Liver (tissue), 10 donors: ENCODE measurements at places on chromosomes 16 and 17. TPM values are rescaled to one million over a fixed set of nuclear protein-coding genes. Genes with fewer than 3 reads are reported as not detected.

DNA sequence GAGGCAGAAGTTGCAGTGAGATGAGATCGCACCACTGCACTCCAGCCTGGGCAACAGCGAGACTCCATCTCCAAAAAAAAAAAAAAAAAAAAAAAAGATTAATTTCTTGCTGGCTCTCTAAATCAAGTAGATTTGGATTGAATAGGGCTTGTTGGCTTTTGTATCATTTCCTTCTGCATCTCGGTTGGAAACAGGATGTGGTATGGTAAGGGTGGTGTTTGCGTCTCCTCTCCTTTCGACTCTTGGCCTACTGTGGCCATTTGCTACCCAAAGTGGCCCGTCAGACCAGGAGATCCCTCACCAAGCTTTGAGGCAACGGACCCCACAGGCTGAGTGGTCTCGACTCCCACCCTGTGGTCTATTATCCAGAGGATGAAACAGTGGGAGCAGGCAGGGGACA, 168.0 kb upstream of the IRX3 start:
- H3K27ac ChIP-seq = no peak overlapping the region
- no peaks in the 10 kb centered on the region for H3K27me3 ChIP-seq
- peaks cover 7% of the 10 kb centered on the region for H3K4me1 ChIP-seq

DNA sequence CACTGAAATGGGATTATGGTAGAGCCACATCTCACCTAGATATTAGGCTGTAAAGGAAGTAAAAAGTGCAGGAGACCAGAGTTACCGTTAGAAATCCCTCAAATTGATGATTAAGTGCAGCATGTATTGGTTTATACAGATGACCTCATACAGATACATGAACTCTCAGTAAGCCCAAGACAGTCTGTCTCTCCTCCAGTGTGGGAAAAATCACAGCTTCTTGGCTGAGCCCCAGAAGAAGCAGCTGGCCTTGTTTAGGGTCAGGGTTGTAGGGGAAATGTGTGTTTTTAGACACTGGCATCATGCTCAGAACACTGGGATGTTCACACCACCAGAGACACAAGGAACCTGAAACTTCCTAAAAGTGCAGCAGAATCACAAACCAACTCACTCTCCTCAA, 135.9 kb downstream of the KATNIP start:
- no peaks in the 10 kb centered on the region for H3K4me1 ChIP-seq
- H3K27ac ChIP-seq = no peak overlapping the region
- H3K4me3 ChIP-seq = no peak overlapping the region
- H3K27me3 ChIP-seq = no peaks in the 10 kb centered on the region

Gene SPATA22
- total RNA-seq = 0.42 TPM

- no peak overlapping the region for H3K27ac ChIP-seq
- H3K4me1 ChIP-seq = peaks cover 14% of the 10 kb centered on the region
- no peak overlapping the region for H3K4me3 ChIP-seq
- peaks cover 23% of the 10 kb centered on the region for H3K36me3 ChIP-seq
- no peak for DNase-seq
Measured at GRCh38 chr16:549544-550263, 10.5 kb upstream of the PRR35 start.

DNA sequence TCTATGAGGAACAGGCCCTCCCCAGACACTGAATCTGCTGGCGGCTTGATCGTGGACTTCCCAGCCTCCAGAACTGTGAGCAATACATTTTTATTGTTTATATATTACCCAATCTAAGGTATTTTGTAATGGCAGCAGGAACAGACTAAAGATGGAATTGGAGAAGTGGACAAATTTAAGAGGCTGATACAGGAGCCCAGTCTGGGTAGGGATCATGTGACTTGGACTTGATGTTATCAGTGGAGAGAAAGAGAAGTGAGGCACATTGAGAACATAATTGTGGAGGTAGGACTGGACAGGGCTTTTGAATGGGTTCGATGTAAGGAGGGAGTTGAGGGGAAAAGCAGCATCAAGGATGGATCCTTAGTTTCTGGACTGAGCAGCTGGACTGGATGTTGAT, 93.8 kb downstream of the USP31 start:
- no peaks in the 10 kb centered on the region for H3K36me3 ChIP-seq
- H3K27ac ChIP-seq = no peak overlapping the region
- peaks cover 2% of the 10 kb centered on the region for H3K27me3 ChIP-seq
- H3K4me3 ChIP-seq = no peak overlapping the region

GRCh38 chr17:55405600-55405999, 16.0 kb downstream of the MMD start:
- no peak for DNase-seq
- no peaks in the 10 kb centered on the region for H3K27me3 ChIP-seq
- H3K36me3 ChIP-seq = peaks cover 7% of the 10 kb centered on the region
- no peak overlapping the region for H3K27ac ChIP-seq
- H3K4me1 ChIP-seq = peaks cover 21% of the 10 kb centered on the region

GRCh38 chr17:4900231-4901107, 1.1 kb downstream of the C17orf107 start:
- H3K27me3 ChIP-seq = no peaks in the 10 kb centered on the region
- no peaks in the 10 kb centered on the region for H3K36me3 ChIP-seq
- H3K4me3 ChIP-seq = peak overlapping the region; percentile 61
- H3K4me1 ChIP-seq = peaks cover 42% of the 10 kb centered on the region
- peak overlapping the region; percentile 25 for H3K27ac ChIP-seq

DNA sequence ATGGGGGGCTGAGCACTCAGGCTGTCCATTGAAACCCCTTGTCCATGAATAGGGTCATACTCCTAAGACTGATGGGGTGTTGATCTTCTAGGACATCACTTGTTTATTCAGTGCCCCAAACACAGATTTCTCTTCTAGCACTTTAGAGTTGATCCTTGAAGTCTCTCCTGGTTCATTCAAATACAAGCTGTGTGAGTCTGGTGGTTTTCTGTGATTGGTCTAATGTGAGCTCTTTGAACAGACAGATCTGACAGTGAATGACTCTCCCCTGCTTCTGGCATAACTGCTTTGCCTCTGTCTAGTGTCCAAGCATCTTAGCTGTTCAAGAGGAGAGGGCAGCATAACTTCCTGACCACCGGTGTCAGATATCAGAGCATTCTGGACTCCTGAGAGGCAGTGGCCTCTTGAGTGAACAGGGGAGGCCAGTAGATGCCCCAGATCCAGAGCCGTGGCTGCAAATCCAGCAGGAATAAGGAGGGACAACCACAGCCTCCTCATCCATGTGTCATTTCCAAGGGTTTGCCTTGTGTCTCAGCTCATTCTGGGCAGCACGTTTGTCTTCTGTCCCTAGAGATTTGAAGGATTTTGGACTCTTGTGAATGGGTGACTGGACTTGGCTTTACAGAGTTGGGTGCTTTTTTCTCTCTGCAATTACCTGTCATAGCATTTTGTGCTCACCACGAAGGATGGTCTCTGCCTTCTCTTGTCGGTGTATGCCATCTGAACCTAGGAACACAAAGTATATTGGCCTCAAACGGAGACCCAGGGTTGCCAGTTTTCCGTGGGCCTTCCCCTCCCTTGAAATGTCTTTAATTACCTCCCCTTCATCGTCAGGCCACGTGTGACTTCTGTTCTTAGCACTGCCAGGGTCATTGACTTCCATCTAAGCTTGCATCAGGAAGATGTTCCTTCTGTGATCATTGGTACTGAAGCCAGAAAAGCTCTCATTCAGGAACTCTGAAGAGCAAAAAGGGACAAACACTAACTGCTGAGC, 13.9 kb upstream of the CLEC18C start:
- peaks cover 64% of the 10 kb centered on the region for H3K36me3 ChIP-seq
- H3K4me1 ChIP-seq = peaks cover 7% of the 10 kb centered on the region
- no peak overlapping the region for H3K27ac ChIP-seq
- no peak for DNase-seq
- no peak overlapping the region for H3K4me3 ChIP-seq

DNA sequence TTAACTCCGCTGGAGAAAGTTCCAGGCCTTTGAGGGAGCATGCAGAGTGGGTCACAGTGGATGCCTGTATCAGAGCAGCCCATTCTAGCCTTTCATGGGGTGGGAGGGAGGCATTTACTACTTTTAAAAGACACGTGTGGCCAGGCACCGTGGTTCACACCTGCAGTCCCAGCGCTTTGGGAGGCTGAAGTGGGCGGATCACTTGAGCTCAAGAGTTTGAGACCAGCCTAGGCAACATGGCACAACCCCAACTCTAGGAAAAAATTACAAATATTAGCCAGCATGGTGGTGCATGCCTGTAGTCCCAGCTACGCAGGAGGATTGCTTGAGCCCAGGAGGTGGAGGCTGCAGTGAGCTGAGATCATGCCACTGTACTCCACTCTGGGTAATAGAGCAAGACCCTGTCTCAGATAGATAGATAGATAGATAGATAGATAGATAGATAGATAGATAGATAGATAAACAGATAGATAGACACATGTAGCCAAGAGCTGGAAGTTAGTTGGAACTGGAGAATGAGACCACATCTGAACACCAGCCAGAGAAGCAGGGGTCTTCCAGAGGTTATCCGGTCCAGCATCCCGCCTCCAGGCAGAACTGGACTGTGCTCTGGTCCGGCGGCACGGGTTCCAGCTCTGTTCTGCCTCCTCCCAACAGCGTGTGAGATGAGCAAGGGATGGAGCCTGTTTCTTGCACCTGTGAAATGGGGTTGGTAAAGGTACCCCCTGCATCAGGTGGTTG, 3.6 kb downstream of the ADCY7 start:
- no peaks in the 10 kb centered on the region for H3K27me3 ChIP-seq
- DNase-seq = no peak
